ENCODE measurements at places on chromosomes 5 and 9. TPM values are rescaled to one million over a fixed set of nuclear protein-coding genes. Genes with fewer than 3 reads are reported as not detected.

CSF2 gene
- total RNA-seq, result not detected

PHF24 gene
- 25.6 TPM for total RNA-seq

TLR4 gene
- total RNA-seq, result 10.8 TPM

SEMA4D gene
- 12.0 TPM for total RNA-seq

CSF1R gene
- total RNA-seq, result 8.3 TPM

- no peak for DNase-seq
Observed at GRCh38 chr5:131899686-131900085, 45.8 kb downstream of the MEIKIN start.

DNA sequence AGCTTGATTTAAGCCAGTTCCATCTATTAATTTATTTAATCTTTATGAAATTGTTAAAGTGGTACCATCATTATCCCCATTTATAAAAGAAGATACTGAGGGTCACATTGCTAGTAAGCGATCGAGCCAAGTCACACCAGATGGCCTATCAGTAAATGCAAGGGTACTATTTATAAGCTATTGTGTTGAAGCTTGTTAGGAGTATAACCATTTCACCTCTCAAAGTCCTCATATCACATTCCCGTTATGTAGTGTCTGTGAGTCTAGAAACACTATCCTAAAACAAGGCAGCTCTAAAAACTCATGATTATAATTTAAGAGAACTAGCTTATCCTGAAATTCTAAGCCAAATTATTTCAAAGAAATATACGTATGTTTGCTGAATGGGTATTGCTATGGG, 1161.8 kb downstream of the EFNA5 start:
- no peak for DNase-seq

DNA sequence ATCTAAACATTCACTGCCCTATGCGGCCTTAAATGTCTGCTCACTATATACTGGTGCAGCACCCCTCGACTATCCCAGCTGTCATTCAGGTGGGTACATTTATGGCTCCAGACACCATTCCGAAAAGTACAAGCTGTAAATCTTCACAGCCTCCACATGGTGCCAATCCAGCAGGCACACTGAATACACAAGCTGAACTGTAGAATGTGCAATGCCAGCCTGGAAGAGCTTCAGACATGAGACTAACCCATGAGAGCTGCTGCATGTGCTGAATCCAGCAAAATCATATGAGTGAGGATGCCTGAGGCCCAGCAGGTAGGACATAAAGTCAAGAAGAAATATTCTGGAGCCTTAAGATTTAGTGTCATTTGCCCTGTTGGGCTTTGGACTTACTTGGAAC, 483.8 kb upstream of the GRIA1 start:
- DNase-seq, result no peak

DNA sequence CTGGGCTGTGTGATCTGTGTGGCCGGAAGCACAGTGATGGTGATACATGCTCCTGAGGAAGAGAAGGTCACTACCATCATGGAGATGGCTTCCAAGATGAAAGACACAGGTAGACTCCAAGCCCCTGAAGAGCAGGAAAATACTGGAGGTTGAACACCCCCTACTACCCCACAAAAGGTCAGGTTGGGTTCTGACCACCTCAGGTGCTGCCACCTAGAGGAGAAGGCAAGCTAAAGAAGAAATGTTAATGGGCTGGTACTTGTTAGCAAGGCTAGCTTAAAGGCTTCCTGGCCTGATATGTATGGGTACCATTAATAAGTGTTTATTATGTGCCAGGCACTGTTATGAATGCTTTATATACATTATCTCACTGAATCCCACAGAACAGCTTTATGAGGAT, 11.7 kb downstream of the NIPAL4 start:
- no peak for DNase-seq

GRCh38 chr9:137832830-137833590, 44.6 kb upstream of the CACNA1B start:
- DNase-seq, result no peak
